ENCODE measurements at places on chromosomes 16 and 17. TPM values are rescaled to one million over a fixed set of nuclear protein-coding genes. Genes with fewer than 3 reads are reported as not detected.
A peak's percentile ranks its signal among the peaks of the same experiment; 100 is the strongest.

HSD11B2 gene
- 6.1 TPM for total RNA-seq

- DNase-seq = no peak
These were observed 1.7 kb downstream of the FBXL19 start for GRCh38 chr16:30924913-30925631.

DNA sequence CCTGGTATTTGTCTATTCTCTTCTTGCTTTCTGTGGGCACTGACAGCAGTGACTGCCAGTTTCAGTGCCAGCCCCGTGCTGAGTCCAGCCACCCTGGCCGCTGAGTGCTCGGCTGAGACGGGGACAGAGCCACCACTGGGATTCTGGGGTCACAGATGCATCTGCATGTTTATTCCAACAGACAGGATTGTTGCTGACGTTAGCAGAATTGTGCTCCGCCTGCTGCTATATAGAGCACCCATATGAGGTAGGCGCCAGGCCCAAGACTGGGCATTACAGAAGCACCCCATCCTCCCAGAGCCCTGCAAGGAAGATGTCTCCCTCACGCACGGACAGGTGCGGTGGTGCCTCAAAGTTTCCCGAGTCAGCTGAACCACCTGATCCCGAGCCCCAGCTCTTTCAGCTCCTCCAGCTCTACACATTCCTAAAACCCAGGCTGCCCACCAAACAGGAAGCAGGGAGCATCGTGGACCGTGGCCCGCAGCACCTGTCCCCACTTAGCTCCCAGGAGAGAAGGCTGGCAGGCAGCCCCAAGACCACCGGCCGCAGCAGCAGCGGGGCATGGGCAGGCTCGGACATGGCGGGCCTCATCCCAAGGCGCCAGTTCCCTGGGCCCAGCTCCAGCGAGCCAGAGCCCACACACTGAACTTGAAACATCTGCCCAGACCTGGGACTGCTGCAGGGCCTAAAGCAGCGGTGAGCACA, 44.9 kb upstream of the RASD1 start:
- peak; percentile 32 for DNase-seq

DNA sequence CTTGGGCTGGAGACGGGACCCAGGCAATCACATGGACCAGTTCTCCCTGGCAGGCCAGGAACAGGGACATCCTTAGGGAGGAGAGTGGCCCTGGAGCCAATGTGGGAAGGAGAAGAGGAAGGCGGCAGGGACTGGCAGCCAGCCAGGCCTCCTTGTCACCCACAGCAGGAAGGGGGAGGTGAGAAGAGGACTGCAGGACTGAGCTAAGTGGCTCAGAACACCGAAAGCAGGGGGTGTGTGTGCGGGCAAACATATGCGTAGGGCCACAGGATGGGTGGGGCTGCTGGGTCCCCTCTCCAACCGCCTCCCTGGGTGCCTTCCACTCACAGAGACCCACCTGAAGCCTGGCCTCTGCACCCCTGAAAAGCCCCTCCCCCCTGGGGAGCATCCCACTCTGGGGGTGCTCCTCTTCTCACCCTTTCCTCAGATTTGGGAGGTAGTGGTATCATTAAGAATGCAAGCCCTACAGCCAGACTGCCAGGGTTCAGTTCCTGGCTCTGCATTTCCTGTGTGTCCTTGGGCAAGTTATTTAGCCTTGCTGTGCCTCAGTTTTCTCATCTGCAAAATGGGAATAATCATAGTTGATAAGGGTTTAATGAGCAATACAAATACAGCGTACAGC, 8.1 kb downstream of the PNMT start:
- no peak for DNase-seq

SLFN14 gene
- not detected for total RNA-seq

GRCh38 chr16:72482695-72483094, 310.7 kb upstream of the PMFBP1 start:
- DNase-seq = no peak

GRCh38 chr17:74380086-74380958, 13.0 kb downstream of the GPR142 start:
- no peak for DNase-seq

DNA sequence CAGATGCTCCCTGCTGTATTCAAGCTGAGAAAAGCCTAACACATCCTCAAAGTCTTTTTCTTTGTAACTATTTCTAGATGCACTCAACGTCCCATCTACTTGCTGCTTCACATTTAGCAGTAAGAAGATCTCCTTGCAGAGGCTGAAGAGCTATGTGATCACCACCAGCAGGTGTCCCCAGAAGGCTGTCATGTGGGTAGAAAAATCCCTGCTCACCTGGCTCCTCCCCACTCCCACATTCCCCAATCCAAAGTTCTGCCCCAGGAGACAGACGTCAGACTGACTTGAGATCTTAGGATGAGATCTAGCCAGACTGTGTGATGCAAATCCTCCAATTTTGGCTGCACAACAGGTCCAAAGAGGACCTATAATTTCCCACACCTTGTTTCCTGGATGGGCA, 1.1 kb downstream of the CCL13 start:
- no peak for DNase-seq

DNA sequence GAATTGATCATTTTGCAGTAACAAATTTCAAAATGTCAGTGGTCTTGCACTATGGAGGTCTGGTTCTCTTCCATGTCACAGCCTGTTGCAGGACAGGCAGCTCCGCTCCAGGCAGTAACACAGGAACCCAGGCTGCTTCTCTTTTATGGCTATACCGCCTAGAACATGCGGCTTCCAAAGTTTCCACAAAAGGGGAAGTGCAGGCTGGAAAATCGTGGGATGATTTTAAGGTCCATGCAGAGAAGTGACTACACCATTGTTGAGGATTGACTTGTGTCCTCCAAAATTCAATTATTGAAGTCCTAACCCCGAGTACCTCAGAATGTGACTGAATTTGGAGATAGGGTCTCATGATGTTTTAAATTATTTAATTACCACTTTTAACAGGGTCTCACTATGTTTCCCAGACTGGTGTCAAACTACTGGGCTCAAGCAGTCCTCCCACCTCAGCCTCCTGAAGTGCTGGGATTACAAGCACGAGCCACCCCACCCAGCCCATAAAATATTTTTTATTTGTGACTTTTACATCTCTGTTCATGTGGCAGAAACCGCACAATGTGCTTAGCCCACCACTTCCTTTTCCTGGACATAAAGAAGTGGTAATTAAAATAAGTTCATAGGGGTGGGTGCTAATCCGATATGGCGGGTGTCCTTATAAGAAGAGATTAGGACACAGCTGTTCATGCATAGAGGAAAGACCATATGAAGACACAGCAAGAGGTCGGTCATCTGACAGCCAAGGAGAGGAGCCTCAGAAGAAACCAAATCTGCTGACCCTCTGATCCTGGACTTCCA, 279.2 kb upstream of the RPL38 start:
- DNase-seq = no peak

GRCh38 chr17:10574324-10574723, 24.9 kb upstream of the MYH2 start:
- DNase-seq = no peak

GRCh38 chr17:28878158-28878910, 19.2 kb downstream of the FLOT2 start:
- DNase-seq = no peak

TEX14 gene
- 0.10 TPM for total RNA-seq

DNA sequence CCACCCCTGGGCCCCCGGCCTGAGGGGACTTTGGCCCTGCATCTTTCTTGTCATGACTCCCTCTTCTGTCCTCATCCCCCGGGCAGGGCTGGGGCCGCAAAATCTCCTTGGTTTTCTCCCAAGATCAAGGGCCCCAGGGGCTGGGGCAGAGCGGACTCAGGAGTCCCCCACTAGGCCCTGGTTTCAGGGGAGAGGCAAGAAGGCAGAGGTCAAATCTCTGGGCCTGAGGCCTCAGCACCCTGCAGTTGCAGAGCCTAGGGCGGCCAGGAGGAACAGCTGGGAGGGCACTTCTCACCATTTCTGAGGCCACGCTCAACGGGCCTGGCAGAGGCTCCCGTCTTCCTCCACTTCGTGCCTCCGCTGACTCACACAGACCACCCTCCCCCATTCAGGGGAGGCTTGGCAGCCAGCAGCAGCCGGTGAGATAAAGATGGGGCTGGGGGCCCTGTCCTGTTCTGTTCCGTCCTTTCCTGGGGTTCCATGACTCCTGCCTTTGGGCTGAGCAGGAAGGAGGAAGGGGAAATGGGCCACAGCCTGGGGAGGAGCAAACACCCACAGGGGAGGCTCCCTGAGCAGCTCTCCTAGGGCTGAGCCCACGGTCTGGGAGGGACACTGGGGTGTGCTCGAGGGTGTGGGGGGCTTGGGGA, 12.4 kb downstream of the ZSCAN10 start:
- no peak for DNase-seq

RHBDF1 gene
- 92.1 TPM for total RNA-seq

TBX4 gene
- 0.35 TPM for total RNA-seq

GRCh38 chr16:46718214-46718613, 28.8 kb downstream of the ORC6 start:
- no peak for DNase-seq

GRCh38 chr17:15963670-15964110, 18.8 kb downstream of the ADORA2B start:
- peak; percentile 24 for DNase-seq

DNA sequence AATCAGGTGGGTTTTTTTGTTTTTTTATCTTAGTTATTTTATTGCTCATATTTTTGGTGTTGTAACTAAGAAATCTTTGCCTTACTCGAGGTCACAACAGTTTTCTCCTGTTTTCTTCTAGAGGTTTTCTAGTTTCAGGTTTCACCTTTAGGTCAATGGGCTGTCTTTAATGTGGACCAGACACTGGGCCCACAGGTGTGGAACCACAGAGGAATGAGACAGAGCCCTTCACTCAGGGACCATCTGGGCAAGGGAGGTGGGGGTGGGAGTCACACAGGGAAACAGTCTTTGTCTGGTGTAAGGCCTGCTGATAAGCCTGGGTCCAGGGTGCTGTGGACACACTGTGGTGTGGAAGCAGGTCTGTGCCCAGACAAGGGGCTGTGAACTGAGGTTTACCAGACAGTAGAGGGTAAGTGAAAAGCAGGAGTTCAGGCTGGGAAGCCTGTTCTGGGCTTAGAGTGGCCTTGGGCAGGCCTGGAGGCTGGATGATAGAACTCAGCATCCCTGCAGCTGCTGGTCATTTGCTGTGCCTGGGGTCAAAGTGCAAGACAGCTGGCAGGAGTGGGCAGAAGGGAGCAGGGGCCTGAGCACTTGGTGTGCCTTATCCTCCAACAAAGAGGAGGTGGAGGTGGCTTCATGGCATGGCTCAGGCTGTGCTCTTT, 75.6 kb downstream of the SPECC1 start:
- no peak for DNase-seq

GRCh38 chr17:20930081-20930760, 112.6 kb downstream of the USP22 start:
- no peak for DNase-seq

KRT9 gene
- not detected for total RNA-seq

DNA sequence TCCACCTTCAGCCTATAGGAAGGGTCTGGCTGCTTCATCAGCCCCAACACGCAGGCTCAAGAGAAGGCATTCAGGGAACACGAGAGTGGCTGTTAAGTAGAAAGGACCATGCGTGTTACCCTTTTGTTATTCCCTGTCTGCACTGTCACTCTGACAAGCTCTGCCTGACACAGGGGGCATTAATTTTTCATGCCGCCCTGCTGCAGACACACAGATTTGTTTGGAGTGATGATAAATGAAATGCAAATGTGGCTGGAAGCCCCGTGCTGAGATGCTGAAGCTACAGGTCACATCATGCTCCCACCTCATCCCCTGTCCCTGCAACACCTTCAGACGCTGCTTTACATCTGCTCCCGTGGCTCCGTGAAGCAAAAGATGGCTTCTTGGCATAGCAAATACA, 97.7 kb downstream of the USP31 start:
- no peak for DNase-seq

DNA sequence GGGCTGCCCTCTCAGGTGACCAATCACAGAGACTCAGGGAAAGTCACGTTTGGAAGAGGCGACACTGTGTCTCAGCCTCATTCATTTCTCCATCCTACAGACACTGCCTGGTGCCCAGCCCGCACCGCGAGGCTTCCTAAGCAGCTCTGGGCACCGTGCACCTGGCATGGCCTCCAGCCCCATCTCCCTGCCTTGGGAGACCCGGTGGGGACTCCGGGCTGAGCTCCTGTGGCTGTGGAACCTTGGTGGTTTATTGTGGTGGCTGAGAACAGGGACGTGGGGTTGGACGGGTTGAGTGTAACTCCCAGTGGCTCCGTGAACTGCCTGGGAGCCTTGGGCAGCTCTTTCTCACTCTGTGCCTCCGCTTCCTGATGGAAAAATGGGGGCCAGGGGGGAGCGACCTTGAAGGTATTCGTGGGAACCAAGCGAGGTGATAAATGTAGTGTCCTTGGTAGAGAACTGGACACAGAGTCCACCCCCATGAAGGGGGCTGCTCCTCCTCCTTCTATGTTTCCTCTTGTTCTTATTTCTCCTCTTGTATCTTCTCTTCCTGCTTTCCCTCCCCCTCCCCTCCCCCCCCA, 215.4 kb downstream of the SEC14L1 start:
- DNase-seq = peak; percentile 40

DNA sequence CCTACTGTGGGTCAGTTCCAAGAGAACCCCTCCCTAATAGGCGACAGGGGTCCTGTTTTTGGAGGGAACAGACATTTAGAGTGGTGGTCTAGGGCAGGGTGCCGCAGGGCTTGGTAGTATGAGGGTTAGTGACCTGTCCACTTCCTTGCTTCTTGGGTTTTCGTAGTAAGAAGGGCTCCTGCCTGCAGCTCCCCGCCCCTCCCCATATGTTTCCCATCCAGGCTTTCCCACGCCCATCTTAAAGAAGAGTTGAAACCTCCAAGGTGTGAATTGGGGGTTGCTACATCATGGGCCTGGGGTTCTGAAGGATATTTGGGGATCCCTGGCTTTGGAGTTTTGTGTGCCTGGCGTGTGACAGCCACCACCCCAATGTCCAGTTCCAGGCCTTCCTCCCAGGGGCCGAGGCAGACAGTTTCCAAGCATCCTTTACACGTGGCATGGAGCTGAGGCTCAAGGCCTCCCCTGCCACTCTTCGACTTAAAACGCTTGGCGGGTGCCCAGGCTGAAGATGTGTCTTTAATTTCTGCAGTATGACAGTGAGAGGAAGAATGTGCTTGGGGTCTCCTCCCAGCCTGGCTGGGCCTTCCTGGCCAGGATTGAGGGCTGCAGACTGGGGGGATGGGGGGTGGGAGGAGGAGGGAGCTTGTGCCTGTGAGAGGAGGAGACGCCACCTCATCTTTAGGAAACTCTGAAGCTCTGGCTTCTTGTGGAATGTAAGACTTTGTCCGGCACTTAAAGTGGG, 2.3 kb upstream of the COL1A1 start:
- peak; percentile 57 for DNase-seq

DNAH9 gene
- 0.05 TPM for total RNA-seq

KCNJ18 gene
- not detected for total RNA-seq

SLC47A1 gene
- total RNA-seq = 2.2 TPM
